ENCODE measurements at places on chromosomes 13 and 19. TPM values are rescaled to one million over a fixed set of nuclear protein-coding genes. Genes with fewer than 3 reads are reported as not detected.

DNA sequence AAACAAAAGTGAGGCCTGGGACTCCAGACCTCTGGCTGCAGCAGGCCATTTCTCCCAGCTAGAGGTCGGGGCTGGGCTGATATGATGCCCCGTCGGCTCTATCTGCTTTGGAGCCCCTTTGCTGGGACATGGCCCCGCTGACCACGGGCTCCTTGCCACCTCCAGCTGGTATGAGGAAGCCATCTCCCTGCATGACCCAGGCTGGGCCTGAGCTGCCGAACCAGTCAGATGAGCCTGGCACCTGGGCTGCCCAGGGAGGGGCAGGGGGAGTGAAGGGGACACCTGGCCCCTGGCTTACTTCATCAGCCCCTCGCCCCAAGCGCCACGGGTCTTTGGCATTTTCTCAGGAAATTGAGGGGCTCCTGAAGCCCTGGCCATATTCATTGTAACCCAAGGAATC, 7.8 kb downstream of the ZSWIM4 start:
- peaks cover under 1% of the 10 kb centered on the region for H3K4me1 ChIP-seq
- H3K36me3 ChIP-seq = peaks cover 6% of the 10 kb centered on the region
- H3K4me3 ChIP-seq = no peak overlapping the region
- H3K27me3 ChIP-seq = no peaks in the 10 kb centered on the region

GRCh38 chr19:45400192-45400591, 4.7 kb downstream of the PPP1R13L start:
- no peaks in the 10 kb centered on the region for H3K36me3 ChIP-seq
- H3K27me3 ChIP-seq = no peaks in the 10 kb centered on the region
- H3K4me1 ChIP-seq = peaks cover 15% of the 10 kb centered on the region
- H3K27ac ChIP-seq = no peak overlapping the region

DNA sequence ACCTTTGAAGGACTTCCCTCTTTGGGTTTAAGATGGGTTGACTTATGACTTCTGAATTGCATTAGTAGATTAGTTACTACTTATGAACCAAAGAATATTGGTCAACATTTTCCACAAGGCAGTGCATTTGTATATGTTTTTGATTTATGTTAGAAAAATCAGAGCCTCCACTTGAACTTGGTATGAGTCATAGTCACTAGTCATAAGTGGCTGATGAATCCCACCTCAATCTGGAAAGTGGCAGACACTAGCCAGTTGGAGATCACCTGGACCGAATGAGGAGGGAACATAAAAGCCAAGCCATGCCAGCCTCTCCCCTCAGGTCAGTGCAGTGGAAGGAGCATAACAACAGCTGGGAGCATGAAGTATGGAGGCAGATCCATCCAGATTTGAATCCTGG, 39.3 kb upstream of the SPART start:
- no peak overlapping the region for H3K27ac ChIP-seq
- H3K36me3 ChIP-seq = no peaks in the 10 kb centered on the region
- no peaks in the 10 kb centered on the region for H3K27me3 ChIP-seq

DNA sequence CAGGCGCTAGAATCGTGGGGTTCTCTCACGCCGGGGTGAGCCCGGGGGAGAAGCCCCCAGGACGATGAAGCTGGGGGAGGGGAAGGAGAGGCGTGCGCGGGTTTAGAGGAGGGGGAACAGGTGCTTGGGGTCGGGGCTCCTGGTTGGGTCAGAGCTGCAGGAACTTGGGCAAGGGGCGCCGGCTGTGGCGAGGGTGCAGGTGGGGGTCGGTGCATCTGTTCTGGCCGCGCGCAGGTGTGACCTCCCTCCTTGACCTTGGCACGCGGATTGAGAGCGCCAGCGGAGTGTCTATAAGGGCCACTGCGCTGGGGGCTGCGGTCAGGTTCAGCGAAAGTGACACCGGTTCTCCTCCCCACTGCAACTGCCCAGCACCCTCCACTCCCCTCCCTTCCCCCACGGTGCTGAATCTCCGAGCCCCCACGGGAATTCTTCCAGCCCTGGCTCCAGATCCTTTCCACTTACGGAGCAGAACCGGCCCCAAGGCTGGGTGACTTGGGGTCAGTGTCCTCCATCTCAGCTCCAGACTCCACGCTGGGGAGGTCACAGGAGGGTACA, 618 bp downstream of the TMEM38A start:
- no peaks in the 10 kb centered on the region for H3K27me3 ChIP-seq
- DNase-seq = peak; percentile 72
- H3K27ac ChIP-seq = peak overlapping the region; percentile 69
- H3K36me3 ChIP-seq = no peaks in the 10 kb centered on the region

DNA sequence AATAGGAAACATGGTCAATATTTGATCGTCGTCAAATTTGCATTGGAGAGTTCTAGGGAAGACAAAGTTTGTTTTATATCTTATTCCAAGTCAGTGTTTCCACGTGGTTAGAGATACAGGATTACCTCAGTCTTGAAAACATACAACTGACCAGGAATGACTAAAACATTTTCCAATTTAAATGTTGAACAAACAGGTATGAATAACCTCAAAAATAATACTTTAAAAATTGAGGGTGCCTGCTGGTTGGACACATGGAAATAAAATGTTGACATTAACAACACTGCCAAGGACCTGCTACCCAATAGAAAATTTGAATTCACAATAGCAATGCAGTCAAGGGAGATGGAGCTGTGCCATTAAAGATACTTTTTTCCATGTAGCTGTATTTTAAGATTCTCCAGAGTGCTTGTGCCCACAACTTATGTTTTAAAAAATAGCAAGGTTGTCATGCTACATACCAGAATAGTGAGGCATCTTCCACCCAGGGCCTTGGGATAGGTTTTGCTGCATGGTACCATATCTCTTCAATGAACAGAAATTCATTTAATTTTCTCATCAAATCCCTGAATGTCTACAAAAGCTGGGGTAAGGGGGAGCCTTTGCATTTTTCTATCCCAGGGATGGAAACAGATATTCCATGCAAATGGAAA, 260.8 kb downstream of the EFNB2 start:
- no peaks in the 10 kb centered on the region for H3K27me3 ChIP-seq
- H3K36me3 ChIP-seq = no peaks in the 10 kb centered on the region
- H3K4me1 ChIP-seq = no peaks in the 10 kb centered on the region
- DNase-seq = no peak
- H3K27ac ChIP-seq = no peak overlapping the region
- H3K4me3 ChIP-seq = no peak overlapping the region

- H3K27ac ChIP-seq = no peak overlapping the region
- H3K36me3 ChIP-seq = peaks cover 24% of the 10 kb centered on the region
- DNase-seq = no peak
- H3K27me3 ChIP-seq = no peaks in the 10 kb centered on the region
- peaks cover 5% of the 10 kb centered on the region for H3K4me1 ChIP-seq
Observed at GRCh38 chr19:18671303-18672043, 12.0 kb upstream of the CRTC1 start.

DNA sequence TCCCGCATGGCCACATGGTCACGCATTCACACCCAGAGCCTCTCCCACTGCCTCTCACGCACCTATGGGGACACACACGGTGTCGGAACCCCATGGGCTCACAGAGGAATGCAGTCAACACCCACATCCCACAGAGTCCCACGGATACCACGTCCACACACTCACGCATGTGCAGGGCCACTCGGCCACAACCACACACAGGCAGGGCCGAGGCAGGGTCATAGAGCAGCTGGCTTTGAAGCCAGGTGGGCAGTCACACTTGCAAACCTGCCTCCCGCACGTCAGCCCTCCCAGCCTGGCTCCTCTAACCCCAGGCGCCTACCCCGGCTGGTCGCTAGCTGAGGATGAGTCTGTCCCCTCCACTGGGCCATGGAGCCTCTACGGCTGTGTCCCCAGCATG, 8.1 kb downstream of the ERCC2 start:
- no peaks in the 10 kb centered on the region for H3K4me1 ChIP-seq
- no peaks in the 10 kb centered on the region for H3K27me3 ChIP-seq
- no peak overlapping the region for H3K27ac ChIP-seq
- H3K4me3 ChIP-seq = no peak overlapping the region

GRCh38 chr13:45940061-45940460, 88.5 kb upstream of the SIAH3 start:
- no peak overlapping the region for H3K27ac ChIP-seq
- peaks cover 5% of the 10 kb centered on the region for H3K27me3 ChIP-seq
- DNase-seq = no peak
- H3K4me1 ChIP-seq = no peaks in the 10 kb centered on the region
- no peak overlapping the region for H3K4me3 ChIP-seq
- no peaks in the 10 kb centered on the region for H3K36me3 ChIP-seq

DNA sequence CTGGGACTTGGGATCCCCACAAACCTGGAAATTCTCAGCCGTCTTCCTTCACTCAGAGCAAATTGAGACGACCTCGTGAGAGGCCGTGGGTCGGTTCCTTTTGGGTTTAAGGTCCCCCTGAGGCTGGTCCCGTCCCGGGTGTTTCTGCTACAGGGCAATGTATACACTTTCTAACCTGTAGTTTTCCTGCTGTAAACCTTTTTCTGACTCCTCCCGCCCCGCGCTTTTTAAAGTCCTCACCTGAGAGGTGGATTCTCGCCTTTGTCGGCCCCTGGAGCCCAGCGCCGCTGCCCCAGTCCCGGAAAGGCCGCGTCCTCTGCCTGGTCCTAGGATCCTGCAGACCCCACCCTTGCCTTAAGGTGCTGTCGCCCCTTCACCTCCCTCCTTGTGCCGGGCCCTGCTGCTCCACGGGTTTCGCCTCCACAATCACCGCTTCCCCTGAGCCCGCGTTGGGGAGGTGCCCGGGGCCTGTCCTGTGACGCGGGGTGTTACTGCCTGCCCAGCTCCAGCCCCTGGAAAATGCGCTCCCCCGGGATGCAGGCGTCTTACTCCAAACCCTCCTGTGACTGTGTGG, 391 bp downstream of the ZNF761 start:
- H3K27ac ChIP-seq = peak overlapping the region; percentile 74
- no peaks in the 10 kb centered on the region for H3K36me3 ChIP-seq
- no peaks in the 10 kb centered on the region for H3K27me3 ChIP-seq
- H3K4me3 ChIP-seq = peak overlapping the region; percentile 72

GRCh38 chr13:91303031-91303430, 44.5 kb upstream of the MIR17HG start:
- no peak overlapping the region for H3K27ac ChIP-seq
- H3K27me3 ChIP-seq = no peaks in the 10 kb centered on the region
- H3K4me3 ChIP-seq = no peak overlapping the region
- H3K36me3 ChIP-seq = no peaks in the 10 kb centered on the region

- DNase-seq = no peak
- no peaks in the 10 kb centered on the region for H3K36me3 ChIP-seq
- no peaks in the 10 kb centered on the region for H3K4me1 ChIP-seq
- H3K4me3 ChIP-seq = no peak overlapping the region
- H3K27ac ChIP-seq = no peak overlapping the region
Observed at GRCh38 chr13:37476874-37477273, 121.7 kb downstream of the POSTN start.

DNA sequence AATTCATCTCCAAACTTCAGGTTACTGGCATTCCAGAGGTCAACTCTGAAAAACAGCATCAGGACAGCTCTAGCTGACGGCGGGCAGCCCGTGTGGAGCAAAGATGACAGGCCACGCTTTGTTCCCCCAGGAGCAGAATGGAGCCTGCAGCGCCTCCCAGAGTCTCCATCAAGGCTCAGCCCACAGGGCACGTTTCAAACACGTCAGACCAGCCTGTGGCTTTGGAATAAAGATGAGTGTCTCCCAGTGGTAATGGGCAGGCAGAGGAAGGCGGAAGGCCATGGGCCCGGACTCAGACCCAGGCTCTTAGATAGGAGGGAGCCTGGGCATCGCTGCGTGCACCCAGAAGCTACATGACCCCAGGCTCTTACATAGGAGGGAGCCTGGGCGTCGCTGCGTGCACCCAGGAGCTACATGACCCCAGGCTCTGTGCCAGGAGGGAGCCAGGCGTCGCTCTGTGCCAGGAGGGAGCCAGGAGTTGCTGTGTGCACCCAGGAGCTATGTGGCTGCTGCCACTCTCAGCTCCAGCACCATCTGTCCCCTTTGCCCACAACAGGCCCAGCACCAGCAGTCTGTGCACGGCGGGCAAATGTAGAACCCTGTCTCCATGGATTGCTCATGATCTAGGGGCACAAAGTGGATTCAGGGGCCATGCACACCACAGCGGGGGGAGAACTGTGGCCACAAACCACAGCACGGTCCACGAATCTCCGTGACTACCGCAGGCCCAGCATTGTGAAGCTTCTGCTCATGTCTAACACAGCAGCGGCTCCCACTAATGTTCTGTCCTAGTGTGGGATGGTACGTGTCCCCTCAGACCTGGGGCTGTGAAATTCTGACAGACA, 47.8 kb upstream of the C13orf46 start:
- DNase-seq = peak; percentile 9
- H3K27me3 ChIP-seq = no peaks in the 10 kb centered on the region
- no peak overlapping the region for H3K4me3 ChIP-seq
- no peaks in the 10 kb centered on the region for H3K36me3 ChIP-seq
- no peak overlapping the region for H3K27ac ChIP-seq

DNA sequence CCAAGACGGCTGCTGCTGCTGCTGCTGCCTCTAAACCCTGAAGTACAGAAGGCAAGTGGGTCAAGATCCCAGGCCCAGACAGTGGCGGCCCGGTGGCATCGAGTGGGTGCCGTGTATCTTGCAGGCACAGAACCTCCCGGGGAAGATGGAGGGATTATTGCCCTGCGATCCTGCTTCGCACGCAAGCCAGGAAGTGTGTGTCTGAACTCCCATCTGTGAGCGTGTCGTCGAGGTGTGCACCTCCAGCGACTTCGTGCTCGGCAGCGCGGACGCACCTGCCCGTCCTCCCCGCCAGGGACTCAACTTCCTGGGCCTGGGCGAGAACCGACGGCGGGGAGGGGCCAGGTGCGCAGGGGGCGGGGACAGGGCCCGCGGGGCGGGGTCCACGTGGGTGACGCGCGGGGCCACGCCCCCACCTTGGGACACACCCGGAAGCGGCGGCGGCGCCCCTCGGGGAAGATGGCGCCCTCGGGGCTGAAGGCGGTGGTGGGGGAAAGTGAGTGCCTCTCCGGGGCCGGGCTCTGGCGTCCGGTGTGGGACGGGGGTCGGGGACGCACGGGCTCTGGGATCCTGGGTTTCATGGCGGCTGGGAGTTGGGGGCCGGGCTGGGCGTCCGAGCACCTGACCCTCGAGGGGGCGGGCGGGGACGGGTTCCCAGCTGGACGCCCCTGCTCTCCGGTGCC, at the start of gene STXBP2:
Gene STXBP2 (plus strand): TSS at position 420 of the 683 bp plus-strand sequence. CDS start 40 bp downstream, at position 460.
- peaks cover 5% of the 10 kb centered on the region for H3K4me1 ChIP-seq
- no peaks in the 10 kb centered on the region for H3K36me3 ChIP-seq

- H3K27ac ChIP-seq = peak overlapping the region; percentile 35
- peaks cover 24% of the 10 kb centered on the region for H3K36me3 ChIP-seq
- H3K4me3 ChIP-seq = no peak overlapping the region
- DNase-seq = peak; percentile 75
Observed at GRCh38 chr19:16371540-16371986, 46.9 kb downstream of the KLF2 start.

GRCh38 chr19:18809149-18809868, 18.2 kb upstream of the COMP start:
- H3K27me3 ChIP-seq = no peaks in the 10 kb centered on the region
- H3K4me3 ChIP-seq = no peak overlapping the region
- H3K36me3 ChIP-seq = no peaks in the 10 kb centered on the region
- no peak overlapping the region for H3K27ac ChIP-seq
- H3K4me1 ChIP-seq = no peaks in the 10 kb centered on the region

GRCh38 chr13:42814868-42815267, 33.5 kb downstream of the FAM216B start:
- no peaks in the 10 kb centered on the region for H3K36me3 ChIP-seq
- no peak overlapping the region for H3K27ac ChIP-seq

The C19orf67 gene
- not detected for total RNA-seq

The ANGPTL8 gene
- not detected for total RNA-seq

The CYP4F2 gene
- total RNA-seq = not detected

The CFD gene
- 84.5 TPM for total RNA-seq

The COL4A2 gene
- 166 TPM for total RNA-seq

The ZNF101 gene
- 3.8 TPM for total RNA-seq

The GIPR gene
- 4.8 TPM for total RNA-seq

The AMER2 gene
- total RNA-seq = not detected

The SPHK2 gene
- total RNA-seq = 9.5 TPM

The PEAK3 gene
- total RNA-seq = 0.23 TPM

The ZNF575 gene
- 1.2 TPM for total RNA-seq

The RNF225 gene
- total RNA-seq = not detected
